ENCODE measurements at places on chromosomes 7 and 10.

GRCh38 chr7:128831994-128832879 lies 2.0 kb downstream of the FLNC start:
- DNase-seq: no peak

DNA sequence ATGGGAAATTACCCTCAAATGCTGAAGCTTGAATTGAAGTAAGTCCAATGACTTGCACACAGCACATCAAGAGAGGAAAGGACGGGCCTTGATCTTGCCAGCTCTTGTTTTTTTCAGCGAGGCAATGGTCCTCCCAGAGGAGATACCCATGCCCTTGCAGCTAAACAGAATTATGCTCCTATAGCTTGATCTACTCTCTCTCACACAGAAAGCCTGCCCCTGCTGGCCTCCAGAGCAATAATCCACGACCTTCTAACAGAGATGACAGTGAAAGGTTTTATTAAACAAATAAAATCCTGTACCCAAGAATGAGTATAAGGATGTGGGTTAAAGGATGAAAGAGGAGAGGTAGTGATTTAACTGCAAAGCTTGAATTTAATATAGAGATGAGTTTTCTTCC lies 268.0 kb downstream of the ADRA2A start:
- no peak for DNase-seq

DNA sequence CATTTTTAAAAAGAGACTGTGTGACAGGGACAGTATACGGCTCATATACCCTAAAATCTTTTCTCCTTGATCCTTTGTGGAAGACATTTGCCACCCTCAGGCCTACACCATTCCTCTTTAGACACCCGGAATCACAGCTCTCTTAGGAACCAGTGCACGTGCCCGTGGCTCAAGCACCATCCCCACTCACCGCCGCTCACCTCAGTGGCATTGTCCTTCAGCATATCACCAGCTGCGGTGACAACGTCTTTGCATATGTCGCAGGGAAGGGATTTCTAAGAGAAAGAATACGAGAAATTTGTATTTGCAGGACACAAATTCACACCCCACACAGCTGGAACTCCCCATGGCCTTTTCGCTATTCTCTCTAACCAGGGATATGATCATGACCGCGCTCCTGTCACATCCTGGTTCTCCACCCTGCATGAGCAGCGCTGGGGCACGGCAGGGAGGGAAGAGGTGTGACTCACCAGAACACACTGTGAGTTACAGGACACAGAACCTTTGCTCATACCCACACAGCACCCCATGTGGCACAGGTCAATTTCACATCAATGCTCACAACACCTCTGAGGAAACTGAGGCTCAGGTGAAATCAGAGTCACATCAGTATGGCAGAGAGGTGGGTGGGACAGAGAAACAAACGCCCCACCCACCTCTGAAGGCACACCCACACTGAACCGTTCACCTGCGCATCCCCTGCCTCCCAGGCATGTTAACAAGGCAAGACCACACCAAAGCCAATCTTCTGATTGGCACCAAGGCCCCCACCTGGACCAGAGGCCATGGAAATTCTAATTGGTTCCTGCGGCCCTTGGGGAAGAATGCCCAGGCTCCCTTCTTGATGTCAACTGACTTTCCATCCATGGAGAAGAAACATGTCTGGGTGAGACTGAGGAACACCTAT lies 19.2 kb downstream of the PSAP start:
- no peak for DNase-seq

DNA sequence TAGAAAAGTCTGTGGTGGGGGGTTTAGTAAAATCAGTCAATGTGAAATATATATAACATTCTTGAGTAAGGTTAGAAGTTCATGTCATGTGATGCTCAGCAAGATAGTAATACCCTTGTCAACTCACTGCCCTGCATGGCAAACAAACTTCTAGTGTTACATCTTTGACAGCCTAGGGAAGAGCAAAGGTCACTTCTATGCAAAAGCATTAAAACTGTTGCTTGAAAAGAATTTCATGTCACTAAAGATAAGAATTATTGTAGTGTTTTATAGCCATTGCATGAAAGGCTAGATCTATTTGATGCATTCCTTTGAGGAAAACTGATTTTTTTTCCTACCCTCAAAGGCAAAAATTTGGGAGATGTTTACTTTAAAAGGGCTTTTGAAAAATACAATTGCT lies 176.0 kb downstream of the SKAP2 start:
- DNase-seq: no peak

DNA sequence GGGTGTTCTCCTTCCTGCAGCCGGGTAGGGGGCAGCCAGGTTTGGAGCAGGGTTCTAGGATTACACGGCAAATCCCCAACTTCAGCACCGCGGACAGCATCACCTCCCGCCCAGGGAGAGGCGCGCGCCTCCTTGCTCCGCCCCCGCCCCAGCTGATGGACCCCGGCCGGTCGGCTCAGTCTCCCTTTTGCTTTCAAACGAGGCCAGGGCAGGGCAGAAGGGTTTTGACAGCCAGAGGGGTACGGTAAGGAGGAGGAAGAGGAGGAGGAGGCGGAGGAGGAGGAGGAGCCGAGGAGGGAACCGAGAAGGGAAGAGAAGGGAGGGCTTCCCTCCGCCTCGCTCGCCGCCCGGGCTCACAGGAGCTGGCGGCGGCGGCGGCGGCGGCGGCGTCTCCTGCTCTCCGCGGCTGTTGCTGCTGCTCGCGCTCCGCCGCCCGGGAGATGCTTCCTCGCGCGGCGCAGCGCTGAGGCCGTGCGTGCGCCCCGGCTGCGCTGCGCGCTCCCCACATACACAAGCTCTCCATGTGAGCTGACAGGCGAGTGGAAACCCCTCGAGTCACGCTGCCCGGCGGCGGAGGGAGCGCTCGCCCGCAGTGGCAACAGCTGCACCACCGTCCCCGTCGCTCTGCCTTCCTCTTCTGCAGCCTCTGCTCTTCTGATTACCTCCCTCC lies 615 bp upstream of the CNTNAP2 start:
- peak; percentile 27 for DNase-seq

DNA sequence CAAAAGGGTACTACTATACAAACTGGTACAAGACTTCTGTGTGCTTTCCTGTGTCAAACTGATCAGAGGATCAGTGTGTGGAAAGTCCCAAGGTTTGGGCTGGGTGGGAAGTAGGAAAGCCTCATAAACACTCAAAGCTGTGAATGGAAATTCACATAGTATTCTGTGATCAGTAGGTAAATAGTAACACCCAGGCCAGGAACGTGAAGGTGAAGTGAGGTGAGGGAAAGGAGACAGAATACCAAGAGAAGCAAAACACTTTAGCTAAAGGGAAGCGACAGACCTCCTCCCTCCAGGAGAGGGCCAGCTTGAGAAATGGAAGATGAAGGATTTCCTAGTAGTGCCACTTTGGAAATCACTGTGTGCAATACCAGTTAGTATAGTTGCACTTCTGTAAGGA lies 451.9 kb downstream of the KCNMA1 start:
- no peak for DNase-seq

GRCh38 chr10:110479710-110480109 lies 18.0 kb upstream of the DUSP5 start:
- DNase-seq: no peak

DNA sequence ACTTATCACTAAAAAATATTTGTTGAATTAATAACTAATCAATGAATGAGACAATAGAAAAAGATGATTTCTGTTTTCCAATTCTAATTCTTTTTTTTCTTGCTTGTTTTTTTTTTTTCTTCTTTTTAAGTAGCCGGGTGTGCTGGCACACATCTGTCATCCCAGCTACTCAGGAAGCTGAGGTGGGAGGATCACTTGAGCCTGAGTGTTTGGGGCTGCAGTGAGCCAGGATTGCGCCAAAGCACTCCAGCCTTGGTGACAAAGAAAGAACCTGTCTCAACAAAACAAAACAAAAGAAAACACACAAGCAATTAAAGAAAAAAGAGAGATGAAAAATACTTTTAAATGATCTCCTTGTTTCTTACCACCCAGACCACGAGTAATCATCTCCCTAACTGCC lies 1109.3 kb downstream of the REEP3 start:
- no peak for DNase-seq

DNA sequence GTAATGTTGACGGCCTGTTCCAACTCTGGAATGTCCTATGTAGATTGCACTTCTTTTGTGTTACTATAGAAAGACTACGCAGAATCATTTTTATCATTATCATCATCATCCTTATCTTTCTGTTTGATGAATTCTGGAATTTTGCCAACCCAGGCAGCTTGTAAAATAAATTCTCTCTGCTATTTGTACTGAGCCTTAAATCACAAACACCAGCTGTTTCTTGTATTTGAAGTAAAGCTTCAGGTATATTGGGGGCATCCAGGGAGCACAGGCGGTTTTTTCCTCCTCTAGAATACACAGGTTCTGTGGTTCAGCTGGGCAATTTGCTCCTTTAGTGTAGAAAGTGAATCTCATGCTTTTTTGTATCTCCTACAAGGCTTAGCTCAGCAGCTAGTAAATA lies 14.9 kb upstream of the CPA5 start:
- no peak for DNase-seq

DNA sequence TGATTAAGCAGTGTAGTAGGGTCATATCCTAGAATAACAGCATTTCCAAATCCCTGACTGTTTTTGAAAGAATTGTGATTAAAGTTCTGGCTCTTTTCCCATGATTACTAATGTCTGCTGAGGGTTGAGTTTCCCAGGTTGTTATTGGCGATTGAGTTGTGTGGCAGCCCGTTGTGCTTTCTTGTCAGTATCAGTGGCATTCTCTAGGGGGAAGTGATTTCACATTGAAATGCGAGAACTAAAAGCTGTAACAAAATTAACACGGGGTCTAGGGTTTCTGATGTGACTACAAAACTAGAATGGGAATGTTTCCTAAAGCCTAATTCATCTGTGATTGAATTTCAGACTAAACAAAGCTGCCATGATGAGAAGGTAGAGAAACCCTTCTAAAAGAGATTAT lies 349.4 kb downstream of the EXOC4 start:
- no peak for DNase-seq

DNA sequence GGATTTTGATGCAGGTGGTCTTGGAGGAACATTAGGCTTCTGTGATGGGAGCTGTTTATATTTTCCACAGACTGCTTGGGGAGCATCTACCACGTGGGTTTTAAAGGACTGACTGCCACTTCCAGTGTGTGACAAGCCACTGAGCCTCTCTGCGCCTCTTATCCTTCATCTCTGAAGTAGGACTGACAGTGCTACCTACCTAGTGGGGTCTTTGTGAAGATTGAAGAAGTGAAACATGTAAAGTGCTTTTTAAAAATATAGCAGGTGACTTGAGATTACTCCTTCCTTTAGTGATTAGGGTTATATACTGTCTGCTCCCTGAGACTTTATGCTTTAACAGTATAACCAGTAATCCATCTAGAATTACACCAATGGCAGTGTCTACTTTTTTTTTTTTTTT lies 29.9 kb downstream of the NKX2-3 start:
- DNase-seq: no peak

- peak; percentile 25 for DNase-seq
Observed at GRCh38 chr7:5296611-5297226, 14.0 kb downstream of the SLC29A4 start.

DNA sequence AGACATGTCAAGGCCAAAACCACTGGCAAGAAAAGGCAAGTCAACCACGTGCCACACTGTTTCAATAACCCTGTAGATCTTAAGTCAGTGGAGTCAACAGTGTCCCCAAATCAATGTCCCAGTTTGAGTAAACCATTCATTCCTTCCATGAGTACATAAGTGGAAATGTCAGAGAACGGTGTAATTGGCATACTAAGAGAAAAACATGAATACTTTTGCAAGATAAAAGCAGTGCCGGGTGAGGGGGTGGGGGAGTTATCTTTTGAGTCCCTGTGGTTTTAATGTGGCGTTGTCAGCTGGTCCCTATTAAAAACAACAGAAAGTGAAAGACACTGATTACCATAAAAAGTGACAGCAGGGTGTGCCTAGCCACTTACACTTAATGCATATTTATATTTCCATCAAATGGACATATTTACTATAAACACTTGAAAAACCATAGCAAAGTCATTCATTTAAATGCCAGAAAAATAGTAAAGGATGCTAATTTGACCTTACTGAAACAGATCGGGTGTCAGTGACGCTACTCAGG lies 37.8 kb downstream of the RSU1 start:
- no peak for DNase-seq

DNA sequence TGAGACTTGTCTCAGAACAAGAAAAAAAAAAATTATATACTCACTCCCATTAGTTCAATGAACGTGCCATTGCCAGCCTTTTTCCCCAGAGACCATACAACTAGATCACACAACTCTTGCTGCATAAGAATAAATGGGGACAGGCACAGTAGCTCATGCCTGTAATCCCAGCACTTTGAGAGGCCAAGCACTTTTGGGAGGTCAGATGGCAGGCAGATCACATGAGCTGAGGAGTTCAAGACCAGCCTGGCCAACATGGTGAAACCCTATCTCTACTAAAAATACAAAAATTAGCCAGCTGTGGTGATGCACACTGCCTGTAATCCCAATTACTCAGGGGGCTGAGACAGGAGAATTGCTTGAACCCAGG lies 13.6 kb downstream of the PDLIM1 start:
- no peak for DNase-seq

- DNase-seq: no peak
Observed at GRCh38 chr7:3568516-3568915, 267.5 kb downstream of the SDK1 start.

GRCh38 chr10:78185693-78186055 lies 152.0 kb downstream of the RPS24 start:
- no peak for DNase-seq

- DNase-seq: no peak
Observed at GRCh38 chr7:7681191-7681935, 37.0 kb downstream of the RPA3 start.

DNA sequence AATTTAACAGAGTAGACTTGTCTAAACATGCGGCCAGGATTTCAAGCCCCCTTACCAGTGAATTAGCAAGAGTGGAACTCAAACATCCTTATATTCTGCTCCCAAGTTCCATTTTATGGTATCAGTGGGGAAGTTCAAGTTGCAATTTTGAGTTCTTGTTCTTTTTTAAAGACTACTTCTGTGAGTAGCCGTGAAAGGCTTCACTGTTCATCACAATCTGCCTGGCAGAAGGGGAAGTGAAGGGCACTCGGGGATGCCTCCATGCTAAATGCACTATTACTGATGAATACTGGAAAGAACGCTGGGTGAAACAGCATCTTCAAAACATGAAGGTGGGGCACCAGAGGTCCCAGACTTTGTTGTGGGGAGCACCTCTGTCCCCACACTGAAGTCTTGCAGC lies 22.4 kb upstream of the FGL2 start:
- DNase-seq: peak; percentile 61

- DNase-seq: no peak
Observed at GRCh38 chr10:67088036-67088435, 162.2 kb downstream of the LRRTM3 start.

DNA sequence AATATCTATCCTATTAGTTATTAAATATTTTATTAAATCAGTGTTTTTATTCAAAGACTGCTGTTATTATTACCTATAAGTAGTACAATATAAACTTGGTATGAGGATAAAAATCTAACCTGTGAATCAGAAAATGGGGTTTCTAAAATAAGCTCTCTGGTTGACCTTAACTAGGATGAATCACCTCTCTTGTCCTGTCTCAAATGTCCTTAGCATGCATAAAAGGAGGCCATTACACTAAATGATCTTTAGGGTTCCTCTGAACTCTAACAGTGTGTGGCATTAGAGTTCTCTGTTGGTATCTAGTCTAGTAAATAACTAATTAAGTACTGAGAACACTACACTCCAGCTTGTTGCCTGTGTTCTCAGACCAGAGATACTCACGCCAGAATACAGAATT lies 143.1 kb upstream of the LRRTM3 start:
- DNase-seq: no peak

- no peak for DNase-seq
Observed at GRCh38 chr7:27192546-27193334, 7.2 kb downstream of the HOXA13 start.

GRCh38 chr10:3926258-3926657 lies 141.2 kb upstream of the KLF6 start:
- no peak for DNase-seq
